ENCODE measurements at places on chromosomes 3 and 15.

GRCh38 chr15:40263024-40263754, 19.7 kb downstream of the ANKRD63 start:
- no peak for DNase-seq

GRCh38 chr3:20250786-20251185, 64.8 kb upstream of the SGO1 start:
- DNase-seq = no peak

DNA sequence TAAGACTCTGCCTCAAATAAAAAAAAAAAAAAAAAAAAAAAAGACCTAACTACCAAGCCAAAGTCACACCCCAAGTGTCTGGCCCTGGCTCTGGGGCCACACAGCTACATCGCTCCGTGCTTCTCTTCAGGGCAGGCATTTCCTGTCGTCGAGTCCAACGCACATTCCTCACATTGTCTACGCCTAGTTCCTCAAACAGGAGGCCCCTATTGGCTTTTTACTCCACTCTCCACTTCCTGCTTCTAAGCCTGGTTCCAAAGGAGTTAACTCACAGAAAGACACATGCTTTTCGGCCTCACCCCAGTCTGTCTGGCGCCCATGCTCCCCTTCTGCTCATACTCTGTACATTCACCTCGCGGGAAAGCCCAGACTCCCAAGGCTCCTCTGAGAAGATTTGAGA, 28.8 kb downstream of the KNG1 start:
- no peak for DNase-seq

DNA sequence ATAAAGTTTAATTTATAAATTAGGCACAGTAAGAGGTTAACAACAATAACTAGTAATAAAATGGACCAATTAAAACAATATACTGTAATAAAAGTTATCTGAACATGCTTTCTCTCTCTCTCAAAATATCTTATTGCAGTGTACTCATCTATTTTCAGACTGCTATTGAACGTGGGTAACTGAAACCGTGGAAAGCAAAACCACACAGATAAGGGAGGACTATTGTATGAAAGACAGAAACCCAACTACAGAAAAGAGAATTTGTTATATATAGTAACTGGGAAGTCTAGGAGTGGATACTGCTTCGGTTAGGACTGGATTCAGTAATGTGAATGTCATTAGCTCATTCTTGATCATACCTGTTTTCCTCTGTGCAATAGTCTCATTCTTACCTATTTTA, 119.3 kb upstream of the DAZL start:
- no peak for DNase-seq

GRCh38 chr3:45054196-45054857, 28.2 kb downstream of the CLEC3B start:
- DNase-seq = no peak

DNA sequence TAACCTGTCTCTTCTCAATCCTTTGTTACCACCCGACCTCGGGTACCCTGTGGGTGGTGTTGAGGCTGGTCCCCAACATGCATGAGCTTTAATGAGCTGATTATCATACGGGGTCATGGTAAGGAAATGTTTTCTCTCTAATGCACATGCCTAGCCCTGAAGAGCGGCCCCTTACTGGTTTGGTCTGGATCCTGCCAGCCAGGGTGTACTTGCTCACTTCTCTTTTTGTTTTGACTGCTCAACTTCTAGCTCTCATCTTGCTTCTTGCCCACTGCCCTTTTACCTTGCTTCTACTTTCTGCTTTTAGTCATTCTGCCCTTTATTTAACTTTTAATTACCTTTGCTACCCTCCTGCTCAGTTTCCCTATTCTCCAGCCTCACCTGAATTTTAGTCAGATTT, 44.3 kb upstream of the ACAD9 start:
- no peak for DNase-seq

- no peak for DNase-seq
Measured at GRCh38 chr15:94968133-94968532, 736.8 kb downstream of the MCTP2 start.
